Chondrocyte (in vitro differentiated cells): ENCODE measurements at places on chromosomes 2 and 18.

DNA sequence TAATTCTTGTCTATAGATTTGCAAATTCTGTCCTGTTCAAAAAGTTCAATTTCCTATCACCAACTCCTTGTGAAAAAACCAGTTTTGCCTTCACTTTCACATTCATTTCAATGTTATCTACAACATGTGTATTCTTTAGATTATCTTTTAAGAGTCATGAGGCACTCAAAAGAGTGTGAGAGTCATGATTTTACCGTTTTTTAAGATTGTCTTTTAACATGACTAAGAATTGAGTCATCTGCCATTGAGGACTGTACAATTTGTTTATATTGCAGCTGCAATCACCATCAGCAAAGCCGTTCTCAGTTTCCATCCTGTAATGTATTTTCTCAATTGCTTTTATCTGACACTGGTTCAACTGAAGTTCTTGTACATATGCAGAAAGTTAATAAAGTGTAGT is 275.8 kb downstream of the LNPK start:
- no peak for DNase-seq

DNA sequence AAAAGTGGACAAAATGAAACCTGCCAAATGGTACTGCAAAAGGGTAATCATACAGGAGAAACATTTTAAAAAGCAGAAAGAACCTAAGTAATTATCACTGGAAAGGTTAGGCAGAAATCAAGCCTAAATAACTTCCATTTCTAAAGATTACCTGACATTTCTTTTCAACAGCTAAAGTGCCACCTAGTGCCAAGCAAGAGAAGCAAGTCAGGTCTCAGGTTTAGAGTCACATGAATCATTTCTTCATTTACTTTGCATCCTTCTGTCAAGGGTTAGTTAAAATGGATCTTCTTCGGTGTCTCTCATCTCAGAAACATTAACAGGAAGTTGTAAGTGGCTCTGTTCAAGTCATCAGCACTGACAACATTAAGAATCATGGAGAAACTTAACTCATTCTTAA is 90.3 kb downstream of the AKAIN1 start:
- no peak for DNase-seq

GRCh38 chr2:689237-689636 is 12.0 kb upstream of the TMEM18 start:
- no peak for DNase-seq

GRCh38 chr2:49262801-49263560 is 108.7 kb upstream of the FSHR start:
- DNase-seq, result no peak

- DNase-seq, result no peak
These were observed 17.7 kb downstream of the PAX8 start for GRCh38 chr2:113260991-113261390.

DNA sequence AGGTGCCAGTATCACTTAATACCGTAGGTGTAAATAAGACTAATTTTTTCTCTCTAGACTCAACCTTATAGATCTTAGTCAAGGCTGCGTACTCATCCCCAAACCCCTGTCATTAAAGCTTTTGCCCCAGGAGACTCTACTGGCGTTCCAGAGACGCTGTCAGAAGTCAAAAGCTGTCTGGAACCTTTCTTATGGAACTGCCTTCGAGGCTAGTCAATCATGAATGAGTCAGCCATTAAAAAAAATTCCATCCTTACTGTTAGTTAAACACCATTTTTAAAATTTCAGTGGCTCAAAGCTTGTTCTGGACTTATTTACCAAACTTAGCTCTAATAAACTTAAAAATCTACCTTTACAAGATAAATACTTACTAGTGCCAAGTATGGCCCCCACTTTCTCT is 52.1 kb downstream of the SPRED2 start:
- DNase-seq, result no peak
